ENCODE measurements at places on chromosomes 4 and X.

- DNase-seq = no peak
Measured at GRCh38 chrX:19814778-19815177, 72.6 kb downstream of the SH3KBP1 start.

GRCh38 chr4:3791910-3792542, 25.8 kb downstream of the ADRA2C start:
- no peak for DNase-seq

- no peak for DNase-seq
Measured at GRCh38 chr4:56115898-56116297, 167.2 kb downstream of the CEP135 start.

GRCh38 chr4:160238790-160239189, 1135.9 kb downstream of the RAPGEF2 start:
- DNase-seq = no peak

- no peak for DNase-seq
Measured at GRCh38 chr4:82618103-82618720, 56.4 kb upstream of the TMEM150C start.

DNA sequence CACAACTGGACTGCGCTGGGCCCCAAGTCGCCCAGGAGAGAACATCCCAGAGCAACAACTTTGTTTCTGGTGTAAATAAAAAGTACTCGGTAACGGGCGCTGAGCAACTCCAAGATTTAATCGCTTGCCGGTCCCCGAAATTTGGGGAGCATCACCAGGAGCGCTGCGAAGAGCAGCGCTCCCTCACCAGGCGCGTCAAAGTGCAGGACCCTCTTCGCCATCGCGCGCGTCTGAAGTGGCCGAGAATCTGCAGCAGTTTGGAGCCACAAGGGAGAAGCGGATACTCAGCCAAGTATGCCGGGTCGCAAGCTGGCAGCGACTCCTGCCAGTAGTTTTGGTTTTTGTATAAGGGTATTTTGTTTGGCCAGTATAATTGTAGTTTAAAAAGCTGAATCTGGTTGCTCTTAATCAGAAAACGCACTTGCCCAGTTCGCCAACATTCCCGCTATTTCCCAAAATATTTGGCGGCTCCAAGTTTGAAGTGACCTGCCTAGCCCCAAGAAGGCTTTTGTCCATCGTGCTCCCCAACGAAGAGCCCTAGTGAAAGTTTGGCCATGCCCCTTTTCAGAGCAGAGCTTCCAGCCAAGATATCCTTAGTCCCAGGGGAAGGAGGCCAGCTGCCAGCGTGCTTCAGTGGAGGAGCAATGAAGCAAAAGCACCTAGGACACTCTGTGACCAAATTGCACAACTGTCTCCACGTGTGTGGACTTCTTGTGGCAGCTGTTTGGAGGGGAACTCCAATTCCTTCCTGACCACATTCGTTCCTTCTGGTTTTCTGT, 557 bp upstream of the KDR start:
- DNase-seq = no peak

GRCh38 chr4:91851456-91851855, 452.3 kb upstream of the GRID2 start:
- no peak for DNase-seq

DNA sequence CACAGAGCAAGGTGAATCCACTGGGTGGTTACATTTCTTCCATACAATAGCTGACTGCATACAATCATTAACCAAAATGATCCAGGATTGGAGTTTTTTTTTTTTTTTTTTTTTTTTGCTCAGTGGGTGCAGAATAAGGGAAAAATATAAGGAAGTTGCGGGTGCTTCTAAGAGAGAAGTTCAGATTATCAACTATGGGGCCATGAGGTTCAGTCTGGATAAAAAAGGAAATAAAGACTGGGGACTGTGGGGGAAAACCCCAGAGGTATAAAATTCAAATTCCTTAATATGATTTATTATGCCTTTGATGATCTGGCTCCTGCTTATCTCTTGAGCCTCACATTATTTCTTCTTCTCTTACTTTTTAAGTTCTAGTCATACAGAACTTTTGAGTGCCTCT, 5.9 kb upstream of the EIF1AX start:
- no peak for DNase-seq

GRCh38 chr4:59060002-59060846, 1950.0 kb upstream of the IGFBP7 start:
- DNase-seq = no peak

All from central memory CD8-positive, alpha-beta T cell (primary cell).